ENCODE measurements at places on chromosomes 4 and X.
A peak's percentile ranks its signal among the peaks of the same experiment; 100 is the strongest.

DNA sequence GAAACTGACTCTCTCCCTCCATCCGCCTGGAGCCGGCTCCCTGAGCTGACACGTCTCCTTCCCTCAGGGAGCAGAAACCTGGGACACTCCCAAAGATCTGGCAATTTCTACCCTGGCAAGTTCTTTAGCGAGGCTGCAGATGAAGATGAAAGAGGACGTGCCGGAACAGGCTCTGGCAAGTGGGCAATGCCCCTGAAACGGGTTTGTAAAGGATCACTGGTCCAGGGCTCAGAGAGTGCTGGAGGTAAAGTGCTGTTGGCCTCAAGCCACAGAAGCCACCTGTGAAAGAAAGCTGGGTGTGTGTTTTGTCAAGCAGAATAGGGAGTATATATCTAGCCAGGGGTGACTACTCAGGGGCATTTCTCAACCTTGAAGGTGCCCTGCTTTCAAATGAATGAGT, 131.4 kb upstream of the ATP6AP2 start:
- DNase-seq: no peak

GRCh38 chr4:176539091-176539784, 219.5 kb downstream of the SPCS3 start:
- no peak for DNase-seq

DNA sequence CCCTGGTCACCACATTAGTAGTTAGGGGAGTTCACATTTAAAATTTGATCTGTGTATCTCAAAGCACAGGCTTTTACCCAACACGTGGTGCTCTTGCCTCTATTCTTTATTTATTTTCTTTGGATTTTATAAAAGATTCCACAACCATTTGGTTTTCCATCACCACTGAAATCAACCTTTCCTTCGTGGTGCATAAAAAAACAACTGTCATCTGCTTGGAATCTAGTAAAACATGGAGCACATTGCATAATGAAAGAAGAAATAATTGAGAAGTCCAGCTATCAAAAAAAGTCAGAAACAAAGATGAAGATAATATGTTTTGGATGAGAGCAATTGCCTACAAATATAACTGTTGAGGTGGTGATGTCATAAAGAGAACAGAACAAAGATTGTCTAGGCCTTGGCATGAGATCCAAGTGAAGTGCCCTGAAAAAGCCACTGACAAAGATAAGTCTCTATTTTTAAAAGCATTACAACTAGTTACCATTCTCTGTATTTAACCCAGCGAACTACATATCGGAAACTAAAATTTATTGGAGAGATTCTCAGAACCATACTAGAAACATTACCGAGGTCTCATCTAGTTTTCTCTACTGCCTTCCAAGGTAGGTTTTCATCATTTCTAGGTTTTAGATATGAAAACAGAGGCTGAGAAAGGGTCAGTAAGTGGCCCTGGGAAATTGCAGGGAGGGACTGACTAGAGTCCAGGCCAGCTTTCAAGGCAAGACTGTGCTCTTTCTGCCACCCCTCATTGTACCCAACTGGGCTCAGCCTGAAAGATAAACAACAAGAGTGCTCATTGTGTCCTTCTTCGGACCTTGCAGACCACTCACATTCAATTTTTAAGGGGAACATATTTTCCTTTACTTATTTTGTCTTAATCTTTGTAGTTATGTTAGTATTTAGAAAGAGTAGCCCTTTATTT, 127.3 kb downstream of the MAD2L1 start:
- DNase-seq: no peak

DNA sequence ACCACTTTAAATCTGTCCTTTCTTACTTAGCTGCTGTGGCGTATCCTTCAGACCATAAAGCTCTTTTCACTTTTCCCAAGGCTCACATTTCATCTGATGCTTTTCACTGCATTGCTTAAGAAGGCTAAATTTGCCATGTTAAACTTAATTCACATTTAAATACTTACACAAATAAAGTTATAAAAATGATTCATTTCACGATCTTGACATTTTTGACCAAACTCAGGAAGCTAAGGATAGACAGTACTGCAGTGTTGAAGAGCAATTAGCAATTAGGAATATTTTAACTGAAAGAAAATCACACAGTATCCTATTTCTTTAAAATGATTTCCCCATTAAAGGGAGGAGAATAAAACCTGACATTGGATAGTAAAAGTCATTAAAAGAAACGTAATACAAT, 1038.6 kb downstream of the STPG2 start:
- no peak for DNase-seq

GRCh38 chr4:8120501-8120900, 38.1 kb downstream of the ABLIM2 start:
- no peak for DNase-seq

DNA sequence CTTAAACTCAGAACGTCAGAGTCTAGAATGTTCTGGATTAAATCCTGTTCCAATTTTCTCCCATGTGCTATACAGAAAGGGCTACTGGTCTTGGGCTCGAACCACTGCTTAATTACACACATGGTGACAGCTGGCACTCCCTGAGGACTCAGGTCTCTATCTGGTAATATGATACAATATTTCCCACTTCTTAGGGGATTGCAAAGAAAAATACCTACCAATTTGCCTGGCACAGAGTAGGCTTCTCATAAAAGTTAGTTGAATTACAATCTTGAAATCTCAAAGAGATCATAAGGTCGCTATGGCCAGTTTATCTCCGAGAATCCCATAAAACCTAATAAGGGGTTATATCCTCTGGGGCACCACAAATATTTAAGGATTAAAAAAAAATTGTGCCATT, 8.6 kb downstream of the GPM6B start:
- no peak for DNase-seq

- DNase-seq: no peak
These were observed 300.5 kb downstream of the TRIML1 start for GRCh38 chr4:188439641-188440311.

GRCh38 chrX:81280148-81280547, 78.2 kb downstream of the SH3BGRL start:
- no peak for DNase-seq

DNA sequence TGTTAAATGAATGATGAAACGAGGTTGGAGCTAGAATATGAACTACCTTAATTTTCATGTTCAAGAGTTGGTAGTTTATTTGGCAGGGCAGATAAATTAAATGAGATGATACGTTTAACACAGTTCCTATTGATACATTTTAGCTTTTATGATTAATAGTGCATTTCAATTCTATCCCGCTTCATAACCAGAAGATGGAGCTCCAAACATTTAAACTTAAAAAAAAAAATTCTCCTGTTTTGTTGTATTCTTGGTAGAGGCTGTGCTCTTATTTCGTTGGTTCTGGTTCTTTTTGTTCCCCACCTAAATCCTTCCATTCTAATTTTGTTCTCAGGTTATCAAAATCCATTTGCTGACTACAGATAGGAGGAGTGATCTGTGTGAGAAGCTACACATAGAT, 71.8 kb upstream of the PTPN13 start:
- no peak for DNase-seq

DNA sequence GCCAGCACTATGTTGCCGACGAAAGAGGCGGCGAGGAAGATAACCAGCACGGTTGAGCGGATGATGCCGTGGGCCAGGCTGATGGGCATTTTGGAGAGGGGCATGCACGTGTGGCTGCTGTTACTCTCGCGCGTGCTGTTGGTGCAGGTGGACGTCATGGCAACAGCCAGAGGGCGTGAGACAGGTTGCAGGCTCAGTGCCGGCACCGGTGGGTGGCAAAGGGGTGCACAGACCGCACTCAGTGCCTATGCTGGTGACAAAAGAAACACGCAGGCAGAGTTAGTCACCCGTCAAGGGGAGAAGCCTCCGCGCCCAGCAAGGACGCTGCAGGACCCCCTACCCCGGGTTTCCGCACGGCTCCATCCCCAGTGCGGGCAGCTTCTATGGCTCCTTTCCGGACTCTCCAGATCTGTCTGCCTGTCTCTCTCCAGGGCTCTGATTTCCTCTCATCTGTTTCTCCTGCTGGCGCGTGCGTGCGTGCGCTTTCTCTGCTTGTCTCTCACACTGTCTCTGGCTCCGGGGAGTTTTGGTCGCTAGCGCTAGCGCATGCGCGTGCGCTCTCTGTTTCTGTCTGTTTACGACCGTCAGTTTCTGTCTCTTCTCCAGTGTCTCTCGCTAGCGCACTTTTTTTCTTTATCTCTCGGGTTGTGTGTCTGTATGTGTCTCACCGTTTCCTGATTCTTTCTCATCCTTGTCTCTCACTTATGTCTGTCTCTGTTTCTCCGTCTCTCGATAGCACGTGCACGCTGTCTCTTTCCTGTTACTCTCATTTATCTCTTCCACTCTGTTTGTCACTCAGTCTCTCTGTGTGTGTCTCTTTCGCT, 2.1 kb downstream of the GPR101 start:
- DNase-seq: peak; percentile 16

DNA sequence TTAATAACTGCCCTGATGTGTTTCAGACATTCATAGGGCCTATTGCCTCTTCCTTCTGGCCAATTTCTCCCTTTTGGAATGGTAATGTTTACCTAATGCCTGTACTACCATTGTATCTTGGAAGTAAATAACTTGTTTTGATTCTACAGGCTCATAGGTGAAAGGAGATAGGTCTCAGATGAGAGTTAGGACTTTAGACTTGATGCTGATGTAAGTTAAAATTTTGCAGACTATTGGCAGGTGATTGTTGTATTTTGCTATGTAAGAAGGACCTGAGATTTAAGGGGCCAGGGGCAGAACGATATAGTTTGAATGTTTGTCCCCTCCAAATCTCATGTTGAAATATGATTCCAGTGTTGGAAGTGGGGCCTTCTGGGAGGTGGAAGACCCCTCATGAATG, 215.5 kb downstream of the SLC39A8 start:
- DNase-seq: no peak

All from SK-N-MC (cell line).